ENCODE measurements at places on chromosomes 16 and 17.

GRCh38 chr16:24853830-24854229 lies 8.1 kb downstream of the SLC5A11 start:
- DNase-seq = no peak

DNA sequence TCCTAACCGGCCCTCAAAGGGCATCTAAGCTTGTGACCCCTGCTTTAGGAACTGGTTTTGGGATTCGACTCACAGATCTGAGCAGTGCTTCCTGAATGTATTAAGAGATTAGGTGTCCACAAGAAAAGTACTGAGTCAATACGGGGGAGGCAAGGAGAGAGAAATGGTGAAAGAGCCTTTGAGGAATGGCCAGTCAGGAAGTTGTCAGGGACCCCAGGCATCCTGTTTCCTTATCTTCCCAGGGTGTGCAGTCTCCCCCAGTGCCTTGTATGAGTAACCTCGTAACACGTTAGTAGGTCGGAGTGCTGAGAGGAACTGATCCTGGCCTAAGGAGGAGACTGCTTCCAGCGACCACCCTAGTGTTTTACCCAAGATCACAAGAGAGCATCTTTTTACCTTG lies 16.4 kb upstream of the TMED6 start:
- DNase-seq = no peak

- no peak for DNase-seq
These were observed 3.6 kb upstream of the USP7 start for GRCh38 chr16:8967132-8967821.

- no peak for DNase-seq
These were observed 16.0 kb upstream of the PABPN1L start for GRCh38 chr16:88882358-88883030.

- no peak for DNase-seq
These were observed 4.4 kb downstream of the ADAM11 start for GRCh38 chr17:44763170-44763569.

GRCh38 chr17:7839876-7840261 lies 5.9 kb downstream of the KDM6B start:
- no peak for DNase-seq

DNA sequence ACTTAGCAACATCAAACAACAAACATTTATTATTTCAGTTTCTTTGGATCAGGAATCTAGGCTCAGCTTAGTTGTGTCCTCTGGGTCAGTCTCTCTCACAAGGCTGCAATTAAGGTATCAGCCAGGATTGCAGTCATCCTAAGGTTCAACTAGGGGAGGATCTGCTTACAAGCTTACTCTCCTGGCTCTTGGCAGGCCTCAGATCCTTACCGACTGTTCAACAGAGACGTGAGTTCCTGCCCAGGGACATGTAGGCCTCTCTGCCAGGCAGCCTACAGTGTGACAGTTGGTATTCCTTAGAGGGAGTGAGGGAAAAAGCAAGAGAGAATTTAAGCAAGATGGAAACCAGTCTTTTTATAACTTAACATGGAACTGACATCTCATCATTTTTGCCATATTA lies 294.0 kb downstream of the ZFHX3 start:
- no peak for DNase-seq

GRCh38 chr16:19746561-19746960 lies 28.5 kb downstream of the IQCK start:
- DNase-seq = no peak

DNA sequence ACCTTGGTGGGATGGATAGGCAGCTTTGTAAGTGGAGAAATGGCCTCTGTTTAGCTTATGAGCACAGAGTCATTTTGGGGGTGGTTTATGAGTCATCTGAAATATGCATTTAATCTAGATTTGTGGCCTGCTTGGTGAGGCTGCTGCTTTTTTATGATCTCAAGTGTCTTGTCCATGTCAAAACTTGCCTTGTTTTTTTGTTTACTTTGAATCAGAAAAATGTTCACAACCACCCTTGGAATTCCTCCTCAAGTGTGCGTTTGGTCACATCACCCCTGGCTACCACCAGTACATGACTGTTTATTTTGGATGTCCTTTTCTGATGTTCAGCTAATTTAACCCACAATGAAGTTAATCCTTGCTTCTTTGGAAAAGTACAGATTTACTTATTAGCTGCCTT lies 64.6 kb downstream of the FTO start:
- DNase-seq = no peak

DNA sequence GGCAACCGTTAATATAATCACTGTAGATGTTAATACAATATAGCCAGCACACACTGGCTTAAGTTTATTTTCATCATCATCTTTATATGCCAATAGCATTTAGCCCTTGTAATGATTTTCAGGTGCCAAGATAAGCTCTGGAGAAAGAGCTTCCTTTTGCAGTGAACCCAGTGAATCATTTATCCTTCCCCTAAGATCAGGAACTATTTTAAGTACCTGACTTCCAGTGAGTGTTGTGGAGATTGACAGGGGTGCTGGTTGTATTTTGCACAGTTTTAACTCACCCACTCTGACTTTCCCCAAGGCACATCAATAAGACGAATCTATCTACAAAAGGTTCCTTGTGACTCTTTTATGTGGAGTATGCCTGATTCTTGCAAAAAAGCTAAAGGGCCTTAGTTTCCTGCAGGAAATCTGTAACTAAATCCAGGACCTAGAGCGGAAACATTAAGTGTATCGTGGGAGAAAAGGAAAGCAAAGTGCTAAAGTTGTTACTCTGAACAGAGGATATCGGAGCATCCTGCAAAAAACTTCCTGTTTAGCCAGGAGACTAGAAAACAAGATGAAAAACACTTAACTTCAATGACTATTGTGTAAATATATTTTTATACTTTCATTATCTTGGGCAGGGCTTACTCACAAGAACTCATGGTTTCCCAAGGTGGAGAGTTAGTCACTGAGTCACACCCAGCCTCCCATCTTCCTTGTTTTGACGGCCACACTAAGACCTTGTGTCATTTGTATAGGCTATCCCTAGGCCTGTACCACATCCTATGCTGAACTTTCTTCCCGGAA lies 183.6 kb downstream of the MAP2K6 start:
- no peak for DNase-seq

GRCh38 chr16:48087639-48088038 lies 68.2 kb downstream of the ABCC12 start:
- DNase-seq = no peak

DNA sequence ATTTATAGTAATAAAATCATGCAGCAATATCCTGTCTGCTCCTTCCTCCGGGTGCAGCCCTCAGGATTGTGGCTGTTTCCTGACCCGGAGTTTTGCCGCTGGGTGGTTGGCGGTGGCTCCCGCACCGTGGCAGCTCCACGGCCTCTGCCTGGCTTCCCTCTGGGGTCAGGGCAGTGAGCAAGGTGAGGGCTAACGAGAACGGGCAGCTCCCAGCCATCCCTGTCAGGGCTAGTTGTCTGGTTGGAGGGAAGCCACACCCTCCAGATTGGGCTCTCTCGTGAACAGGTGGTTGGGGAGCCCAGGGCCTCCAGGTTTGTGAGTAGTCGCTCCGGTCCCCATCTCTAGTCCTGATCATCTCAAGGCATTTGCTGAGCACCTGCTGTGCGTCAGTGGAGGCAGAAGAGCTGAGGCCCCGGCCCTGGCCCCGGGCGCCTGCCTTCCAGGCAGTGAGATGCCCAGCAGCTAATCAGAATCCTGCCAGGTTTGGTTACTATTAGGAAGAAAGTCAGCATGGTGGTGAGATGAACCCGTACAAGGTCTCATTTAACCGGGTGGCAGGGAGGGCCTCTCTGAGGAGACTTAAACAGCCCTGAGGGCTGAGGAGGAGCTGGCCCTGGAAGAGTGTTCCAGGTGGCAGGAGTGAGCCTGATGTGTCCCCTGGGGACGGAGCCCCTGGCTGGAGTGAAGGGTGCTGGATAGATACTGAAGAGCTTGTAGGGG lies 2.3 kb upstream of the NUDT16L1 start:
- no peak for DNase-seq

DNA sequence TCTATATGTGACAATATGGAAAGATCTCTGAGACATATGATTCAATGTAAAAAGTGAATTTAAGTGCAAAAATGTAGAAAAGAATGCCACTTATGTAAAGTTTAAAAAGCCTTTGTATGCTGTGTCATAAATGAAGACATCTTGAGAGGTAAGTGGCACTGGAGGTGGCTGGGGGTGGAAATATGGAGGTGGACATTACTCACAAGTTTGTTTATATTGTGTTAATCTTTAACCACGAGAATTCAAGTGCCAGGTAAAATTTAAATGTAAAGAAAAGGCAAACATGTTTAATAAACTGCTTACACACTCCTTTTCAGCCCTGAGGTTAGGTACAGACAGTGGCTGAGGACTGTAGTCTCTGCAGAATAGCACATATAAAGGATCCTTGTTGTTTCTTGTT lies 235.1 kb downstream of the ABCC12 start:
- no peak for DNase-seq

- no peak for DNase-seq
These were observed 8.9 kb downstream of the IST1 start for GRCh38 chr16:71904239-71904638.

GRCh38 chr17:21029515-21029914 lies 13.3 kb downstream of the USP22 start:
- DNase-seq = no peak

DNA sequence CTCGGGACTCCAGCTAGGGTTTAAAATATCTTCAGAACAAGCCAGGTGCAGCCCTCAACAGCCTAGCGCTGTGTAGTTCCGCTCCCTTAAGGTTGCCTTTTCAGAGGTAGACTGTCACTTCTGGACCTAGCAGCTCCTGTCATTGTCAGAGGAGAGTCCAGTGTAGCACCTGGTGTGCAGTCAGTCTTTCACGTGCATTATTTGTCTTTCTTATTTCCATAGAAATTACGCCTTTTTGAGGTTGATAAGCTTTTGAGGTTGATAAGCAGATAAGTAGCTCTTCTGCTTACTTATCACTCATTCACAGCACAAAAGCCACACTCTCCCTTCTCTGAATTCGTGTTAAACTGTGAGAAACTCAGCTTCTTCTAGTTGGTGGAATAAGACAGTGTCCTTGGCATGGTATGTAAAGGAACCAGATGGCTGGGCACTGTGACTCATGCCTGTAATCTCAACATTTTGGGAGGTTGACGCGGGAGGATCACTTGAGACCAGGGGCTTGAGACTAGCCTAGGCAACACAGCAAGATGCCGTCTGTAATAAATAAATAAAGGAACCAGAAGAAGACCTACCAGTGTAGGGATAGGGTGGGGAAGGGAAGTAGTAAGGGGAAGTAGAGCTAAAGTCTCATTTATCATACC lies 10.2 kb downstream of the EEF2K start:
- DNase-seq = no peak

DNA sequence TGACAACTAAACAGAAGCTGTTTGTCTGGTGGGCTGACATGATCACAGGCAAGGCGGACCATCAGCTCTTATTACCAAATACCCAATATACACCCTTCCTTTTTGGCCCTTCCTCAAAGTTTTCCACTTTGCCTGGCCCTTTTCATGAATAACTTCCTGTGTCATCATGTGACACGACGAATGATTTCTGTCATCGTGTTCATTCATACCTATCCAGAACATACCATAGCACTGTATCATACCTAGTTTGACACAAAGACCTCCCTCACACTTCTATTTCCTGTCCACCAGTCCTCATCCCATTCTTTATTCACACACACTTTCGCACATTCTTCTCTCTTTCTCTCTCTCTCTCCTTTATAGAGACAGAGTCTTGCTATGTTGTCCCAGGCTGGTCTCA lies 131.8 kb downstream of the STX8 start:
- no peak for DNase-seq

- no peak for DNase-seq
These were observed 37.6 kb upstream of the DHRS7B start for GRCh38 chr17:21089145-21089544.

GRCh38 chr17:40278414-40278813 lies 9.3 kb upstream of the CDC6 start:
- DNase-seq = no peak

DNA sequence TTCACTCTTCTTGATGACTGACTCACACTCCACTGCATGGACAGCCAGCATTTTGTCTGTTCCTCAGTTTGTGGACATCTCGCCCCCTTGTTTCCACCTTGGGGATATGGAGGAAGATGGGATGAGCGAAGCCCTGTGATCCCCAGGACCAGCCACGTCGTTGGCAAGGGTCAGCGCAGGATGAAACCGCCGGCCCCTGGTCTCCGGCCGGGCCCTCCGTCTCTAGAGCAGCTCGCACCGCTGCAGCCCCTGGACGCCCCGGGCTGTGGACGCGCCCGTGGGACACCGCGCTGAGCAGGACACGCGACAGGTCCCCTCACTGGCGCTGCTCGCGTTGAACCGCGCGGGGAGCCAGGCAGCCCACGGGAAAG lies 604 bp upstream of the ZC3H18 start:
- no peak for DNase-seq

- DNase-seq = peak; percentile 44
These were observed 1.8 kb upstream of the CDC42EP4 start for GRCh38 chr17:73313526-73314127.
